CD4-positive, alpha-beta T cell treated with Interleukin-17A for 4 hours (primary cell): ENCODE measurements at places on chromosomes 7 and 10.

GRCh38 chr10:76073524-76073923, 642.1 kb downstream of the LRMDA start:
- no peak for DNase-seq

- no peak for DNase-seq
Observed at GRCh38 chr10:74674927-74675326, 151.5 kb upstream of the KAT6B start.

DNA sequence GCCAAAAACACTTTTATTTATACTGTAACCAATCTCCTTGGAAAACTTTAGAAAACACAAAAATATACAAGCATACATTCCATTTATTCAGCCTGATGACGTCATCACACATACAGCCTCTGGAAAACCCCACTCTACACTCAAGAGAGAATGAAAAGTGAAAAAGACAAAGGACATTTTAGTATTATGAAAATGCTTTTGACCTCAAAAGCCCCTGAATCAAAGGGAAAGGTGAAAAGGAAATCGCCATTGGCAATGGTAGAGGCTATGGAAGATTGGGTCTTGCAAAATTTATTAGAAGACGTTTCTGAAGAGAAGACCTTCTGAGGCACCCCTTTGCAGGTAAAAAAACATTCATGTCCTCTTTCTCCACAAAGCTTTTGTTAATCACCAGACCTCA, 82.9 kb upstream of the STRIP2 start:
- DNase-seq: no peak

GRCh38 chr7:144403649-144404061, at the start of gene NOBOX:
NOBOX (minus strand) TSS chr7:144403693.
- no peak for DNase-seq

GRCh38 chr7:72753781-72754180, 74.2 kb downstream of the TYW1B start:
- no peak for DNase-seq

GRCh38 chr10:82124713-82125112, 249.7 kb downstream of the NRG3 start:
- DNase-seq: no peak

DNA sequence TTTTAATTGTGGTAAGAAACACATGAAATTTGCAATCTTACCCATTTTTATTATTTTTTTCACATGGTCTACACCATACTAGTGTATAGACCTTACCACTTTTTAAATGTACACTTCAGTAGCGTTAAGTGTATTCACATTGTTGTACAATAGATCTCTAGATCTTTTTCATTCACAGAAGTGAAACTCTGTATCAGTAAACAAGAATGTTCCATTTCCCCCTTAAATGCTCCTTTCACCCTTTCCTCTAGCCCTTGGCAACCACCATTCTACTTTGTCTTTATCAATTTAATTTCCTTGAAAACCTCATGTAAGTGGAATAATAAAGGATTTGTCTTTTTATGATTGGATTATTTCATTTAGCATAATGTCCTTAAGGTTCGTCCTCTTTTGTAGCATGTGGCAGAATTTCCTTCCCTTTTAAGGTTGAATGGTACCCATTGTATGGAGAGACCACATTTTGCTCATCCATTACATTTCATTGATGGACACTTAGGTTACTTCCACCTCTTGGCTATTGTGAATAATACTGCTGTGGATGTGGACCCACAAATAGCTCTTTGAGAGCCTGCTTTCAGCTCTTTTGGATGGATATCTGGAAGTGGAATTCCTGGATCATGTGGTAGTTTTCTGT, 45.7 kb downstream of the SNX10 start:
- no peak for DNase-seq

GRCh38 chr7:70068531-70068930, 470.3 kb downstream of the AUTS2 start:
- DNase-seq: no peak

DNA sequence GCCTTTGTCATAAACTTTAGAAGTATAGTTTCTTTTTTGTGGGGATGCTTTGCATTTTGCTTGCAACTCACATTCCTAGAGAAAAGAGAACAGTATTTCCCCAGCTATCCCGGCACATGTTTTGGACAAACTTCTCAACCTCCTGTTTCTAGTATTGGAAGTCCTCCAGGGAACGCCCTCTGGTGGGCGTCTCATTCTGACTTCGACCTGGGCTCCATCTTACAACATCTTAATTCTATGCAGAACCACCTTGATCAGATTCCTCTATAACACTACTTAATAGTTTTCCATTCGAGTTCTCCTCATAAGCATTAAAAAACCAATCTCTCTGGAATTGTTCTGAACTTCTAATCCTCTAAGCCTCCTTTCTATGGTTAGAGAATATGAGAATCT, 139.5 kb upstream of the FZD8 start:
- peak; percentile 8 for DNase-seq

- no peak for DNase-seq
Observed at GRCh38 chr10:69897432-69897831, 95.7 kb downstream of the COL13A1 start.

DNA sequence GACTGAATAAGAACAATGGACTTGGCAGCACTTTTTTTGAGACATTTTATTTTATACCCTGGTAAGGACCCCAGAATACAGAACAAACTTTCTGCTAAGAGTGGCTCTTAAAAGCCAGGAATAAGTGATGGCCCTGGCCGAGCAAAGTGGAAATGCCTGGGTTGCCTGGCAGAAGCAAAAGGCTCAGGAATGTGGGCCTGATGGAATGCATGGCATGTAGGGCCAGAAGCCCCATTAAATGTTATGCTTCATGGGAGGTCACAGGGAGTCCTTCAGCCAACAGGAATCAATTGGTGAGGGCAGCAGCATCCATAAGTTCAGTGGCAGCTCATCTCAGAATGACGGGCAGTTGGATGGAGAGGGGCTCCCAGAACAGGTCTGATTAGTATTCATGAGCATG, 301.5 kb upstream of the CACNA2D1 start:
- DNase-seq: no peak
